ENCODE measurements at places on chromosomes 2 and 18. TPM values are rescaled to one million over a fixed set of nuclear protein-coding genes. Genes with fewer than 3 reads are reported as not detected.

ANKRD62 gene
- not detected for total RNA-seq

ALKAL2 gene
- 5.3 TPM for total RNA-seq

UGT1A10 gene
- total RNA-seq: not detected

- DNase-seq: no peak
Observed at GRCh38 chr2:71609029-71609428, 155.7 kb downstream of the DYSF start.

DNA sequence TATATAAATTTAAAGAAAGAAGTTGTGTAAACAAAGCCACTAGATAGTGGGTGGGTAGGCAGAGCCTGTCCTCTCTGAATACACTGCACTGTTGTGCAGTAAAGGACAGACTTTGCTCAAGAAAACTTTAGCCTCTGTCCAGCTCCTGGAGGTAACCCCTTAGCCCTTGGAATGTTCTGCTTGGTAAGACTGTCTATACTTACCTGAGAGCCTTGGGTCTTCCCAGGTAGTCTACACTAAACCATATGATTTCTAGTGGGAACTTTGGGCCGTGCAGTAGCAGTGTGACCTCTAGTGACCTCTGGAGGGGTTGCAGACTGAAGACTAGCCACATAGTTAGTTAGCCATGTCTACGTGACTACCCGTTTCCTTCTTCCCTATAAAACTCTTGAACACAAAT, 678.3 kb upstream of the NRXN1 start:
- DNase-seq: no peak

GRCh38 chr2:161237392-161238264, 70.6 kb upstream of the PSMD14 start:
- peak; percentile 60 for DNase-seq

DNA sequence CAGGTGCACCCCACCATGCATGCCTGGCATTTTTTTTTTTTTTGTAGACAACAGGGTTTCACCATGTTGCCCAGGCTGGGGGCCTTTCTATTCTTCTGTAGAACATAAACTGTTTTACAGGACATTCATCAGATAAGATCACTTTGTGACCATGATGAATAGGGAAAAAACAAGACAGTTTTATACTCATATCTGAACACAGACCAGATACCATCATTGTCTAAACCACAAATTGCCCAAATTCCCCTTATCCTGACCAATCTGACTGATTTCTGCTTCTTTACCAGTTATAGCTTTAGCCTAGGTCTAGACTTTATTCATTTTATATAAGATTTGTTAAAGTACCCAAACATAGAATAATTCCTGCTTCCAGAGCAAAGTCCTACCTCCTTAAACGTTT, 1699.3 kb upstream of the TMEFF2 start:
- no peak for DNase-seq

GRCh38 chr2:144941743-144942488, 422.0 kb upstream of the ZEB2 start:
- no peak for DNase-seq
